ENCODE measurements at places on chromosomes 5 and 9.
A peak's percentile ranks its signal among the peaks of the same experiment; 100 is the strongest.

DNA sequence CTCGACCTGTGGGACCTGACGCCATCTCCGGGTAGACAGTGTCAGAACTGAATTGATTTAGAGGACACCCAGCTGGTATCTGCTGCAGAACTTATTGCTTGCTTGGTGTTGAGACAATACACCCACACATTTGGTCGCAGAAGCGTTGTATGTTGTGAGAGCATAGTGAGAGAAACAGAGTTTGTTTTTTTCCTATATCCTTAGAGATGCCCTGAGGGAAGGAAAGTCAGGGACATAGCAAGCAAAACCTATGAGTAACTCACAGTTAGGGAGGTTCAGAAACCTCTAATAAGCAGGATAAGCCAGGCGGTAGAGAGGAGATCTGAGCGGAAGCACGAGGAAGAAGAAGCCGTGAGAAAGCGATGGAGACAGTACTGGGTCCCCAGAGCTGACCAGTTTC is 59.8 kb downstream of the PTCD2 start:
- no peak for DNase-seq

DNA sequence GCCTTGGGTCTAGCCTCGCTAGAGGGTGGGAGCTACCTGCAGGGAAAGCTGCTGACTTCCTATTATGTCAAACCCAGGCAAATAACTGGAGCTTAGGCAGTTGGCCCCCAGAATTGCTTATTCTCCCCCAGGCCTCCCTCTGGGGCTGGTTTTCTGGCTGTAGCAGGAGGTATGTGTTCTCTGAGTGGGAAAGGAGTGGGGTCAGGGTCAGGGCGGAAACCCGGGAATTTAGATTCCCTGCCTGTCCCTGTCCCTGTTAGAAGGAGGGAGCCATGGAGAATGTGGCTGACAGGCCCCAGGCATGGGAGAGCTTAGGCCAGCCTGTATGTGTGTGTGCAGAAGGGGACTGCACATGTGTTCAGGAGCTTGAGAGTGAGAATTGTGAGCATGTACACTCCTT is 13.6 kb upstream of the CXXC5 start:
- DNase-seq: no peak

GRCh38 chr9:113597390-113598241 is 134.1 kb downstream of the RGS3 start:
- DNase-seq: no peak

DNA sequence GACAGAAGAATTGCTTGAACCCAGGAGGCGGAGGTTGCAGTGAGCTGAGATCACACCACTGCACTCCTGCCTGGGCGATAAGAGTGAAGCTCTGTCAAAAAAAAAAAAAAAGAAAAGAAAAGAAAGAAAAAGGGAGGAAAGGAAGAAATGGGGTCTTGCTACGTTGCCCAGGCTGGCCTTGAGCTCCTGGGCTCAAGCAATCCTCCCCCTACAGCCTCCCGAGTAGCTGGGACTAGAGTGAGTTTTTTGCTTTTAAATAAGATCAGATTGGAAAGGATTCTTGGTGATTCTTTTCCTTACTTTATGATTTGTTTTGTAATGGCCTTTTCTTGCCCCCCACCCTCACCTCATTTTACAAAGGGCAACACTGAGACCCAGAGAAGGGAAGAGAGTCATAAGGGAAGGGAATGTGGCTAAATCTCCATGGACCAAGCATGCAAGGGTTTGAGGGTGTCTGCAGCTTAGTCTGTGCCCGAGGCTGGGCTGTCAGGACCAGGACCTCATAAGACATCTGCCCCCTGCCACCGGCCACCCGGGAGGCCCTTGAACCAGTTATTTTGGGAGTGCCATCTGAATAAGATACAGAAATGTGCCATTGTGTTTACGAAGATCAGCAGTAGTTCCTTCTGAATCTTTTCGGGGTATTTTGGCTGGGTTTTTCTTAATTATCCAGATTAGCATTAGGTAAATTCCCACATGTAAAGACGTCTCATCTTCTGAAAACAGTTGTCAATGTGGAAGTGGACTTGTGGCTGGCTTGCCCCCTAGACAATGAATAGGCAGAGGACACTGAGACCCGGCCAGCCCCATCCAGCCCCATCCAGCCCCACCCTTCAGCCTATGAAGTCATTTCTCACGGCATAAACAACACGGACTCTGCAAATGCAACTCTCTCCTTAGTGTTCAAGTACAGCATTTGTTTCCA is 44.5 kb upstream of the GRHPR start:
- no peak for DNase-seq

- no peak for DNase-seq
These were observed 108.2 kb upstream of the KLF4 start for GRCh38 chr9:107597743-107598217.

GRCh38 chr9:89820337-89820736 is 215.5 kb downstream of the GADD45G start:
- no peak for DNase-seq

- no peak for DNase-seq
These were observed 96.7 kb upstream of the CHD1 start for GRCh38 chr5:99025298-99026045.

DNA sequence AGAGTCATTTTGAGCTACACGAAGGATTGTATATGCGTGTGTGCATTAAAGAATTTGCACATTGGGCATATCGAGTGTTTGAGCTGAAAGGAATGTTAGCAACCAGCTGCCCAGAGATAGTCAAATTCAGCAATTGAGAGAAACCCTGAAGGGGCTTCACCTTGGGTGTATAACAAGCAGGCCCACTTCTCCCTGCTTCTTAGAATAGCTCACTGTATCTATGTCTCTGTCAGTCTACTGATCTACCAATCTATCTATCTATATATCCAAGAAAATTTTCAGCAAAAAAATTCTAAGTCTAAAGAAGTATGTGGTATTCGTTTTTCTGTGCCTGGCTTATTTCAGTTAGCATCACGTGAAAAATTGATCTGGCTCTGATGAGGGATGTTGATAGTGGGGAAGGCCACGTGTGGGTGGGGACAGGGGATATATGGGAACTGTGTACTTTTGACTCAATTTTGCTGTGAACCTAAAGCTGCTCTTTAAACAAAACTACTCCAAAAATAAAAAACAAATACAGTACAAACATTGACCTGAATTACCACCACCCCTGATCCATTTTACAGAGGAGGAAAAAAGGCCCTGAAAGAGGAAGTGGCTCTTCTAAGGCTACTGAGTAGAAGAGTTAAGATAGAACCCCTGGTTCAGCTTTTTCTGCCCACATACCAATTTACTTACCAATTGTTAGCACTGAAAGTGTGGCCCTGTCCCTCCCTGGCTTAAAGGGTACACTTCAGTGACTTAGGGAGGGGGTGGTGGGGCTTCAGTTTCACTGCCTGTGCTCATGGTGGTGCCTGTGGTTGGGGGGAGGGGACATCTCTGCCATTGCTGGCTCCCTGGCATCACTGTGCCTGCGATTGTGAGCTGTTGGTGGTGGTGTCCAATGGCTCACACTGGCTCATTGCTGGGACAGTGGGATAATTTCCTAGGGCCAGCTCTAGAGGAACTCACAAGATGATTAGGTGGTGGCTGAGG is 141.8 kb downstream of the DOCK2 start:
- DNase-seq: no peak

- DNase-seq: peak; percentile 21
These were observed 296.8 kb downstream of the PARP8 start for GRCh38 chr5:50962934-50963872.

DNA sequence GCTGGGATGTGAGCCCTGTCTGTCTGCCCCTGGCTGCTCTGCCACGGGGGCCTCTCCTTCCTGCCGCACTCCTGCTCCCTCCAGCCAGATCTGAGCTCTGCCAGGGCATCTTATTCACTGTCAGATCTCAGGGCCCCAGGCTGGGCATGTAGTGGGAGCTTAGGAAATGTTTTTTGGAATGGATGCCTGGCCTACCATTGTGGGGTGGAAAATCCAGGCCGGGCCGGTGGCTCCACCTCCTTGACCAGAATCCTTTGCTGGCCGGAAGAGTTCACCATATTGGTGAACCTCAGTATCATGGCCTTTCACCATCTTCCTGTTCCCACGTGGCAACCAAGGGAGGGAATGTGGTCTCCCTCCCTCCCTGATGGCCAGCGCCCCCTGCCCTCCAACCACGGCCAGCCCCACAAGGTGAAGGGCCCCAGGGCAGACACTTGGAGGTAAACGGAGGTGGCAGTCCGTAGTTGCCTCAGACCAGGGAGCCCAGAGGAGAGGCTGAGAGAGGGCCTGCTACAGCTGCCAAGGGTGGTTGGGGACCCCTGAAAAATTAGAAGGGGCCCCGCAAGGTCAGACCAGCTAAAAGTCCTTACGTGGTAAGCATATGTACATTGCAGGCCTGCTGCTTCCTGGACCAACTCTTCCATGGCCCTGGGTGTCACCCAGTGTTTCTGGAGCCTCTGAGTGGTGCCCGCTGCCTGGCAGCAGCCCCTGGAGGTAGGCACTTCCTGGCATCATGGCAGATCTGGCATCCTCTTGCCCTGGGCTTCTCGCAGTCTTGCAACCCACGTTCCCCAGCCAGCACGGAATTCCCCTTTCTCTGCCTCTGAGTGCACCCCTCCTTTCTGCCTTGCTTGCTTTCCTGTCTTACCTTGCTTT is 153.3 kb downstream of the RGS3 start:
- DNase-seq: no peak

GRCh38 chr5:147673266-147673665 is 109.3 kb downstream of the JAKMIP2 start:
- no peak for DNase-seq

DNA sequence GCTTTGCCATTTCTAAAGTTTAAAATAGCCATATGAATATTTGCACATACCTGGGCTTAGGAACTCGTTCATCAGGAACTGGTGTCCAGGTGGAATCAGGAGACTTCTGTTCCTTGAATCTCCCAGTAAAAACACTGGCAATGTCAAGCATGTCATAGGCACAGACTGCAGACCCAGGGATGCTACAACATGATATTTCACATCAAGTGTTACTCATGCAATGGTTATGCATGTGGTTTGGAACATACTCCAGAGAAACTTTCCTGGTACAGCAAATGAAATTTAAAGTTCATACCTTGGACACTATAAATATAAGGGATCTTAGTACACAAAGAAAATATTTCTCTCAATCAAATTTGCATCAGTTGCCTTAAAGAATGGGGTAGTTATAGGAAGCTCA is 92.2 kb downstream of the SEMA6A start:
- no peak for DNase-seq

DNA sequence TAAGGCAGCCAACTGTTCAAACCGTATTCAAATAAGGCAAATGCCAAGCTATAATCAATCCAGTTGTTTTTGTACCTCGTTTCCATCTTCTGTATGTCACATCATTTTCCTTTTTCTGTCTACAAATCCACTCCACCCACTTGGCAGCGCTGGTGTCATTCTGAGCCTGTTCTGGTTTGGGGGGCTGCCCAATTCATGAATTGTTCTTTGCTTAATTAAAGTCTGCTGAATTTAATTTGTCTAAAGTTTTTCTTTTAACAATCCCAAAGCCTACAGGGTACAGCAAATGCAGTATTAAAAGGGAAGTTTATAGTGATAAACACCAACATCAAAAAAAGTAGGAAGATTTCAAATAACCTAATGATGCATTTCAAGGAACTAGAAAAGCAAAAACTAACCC is 93.3 kb downstream of the GTF3C4 start:
- no peak for DNase-seq

DNA sequence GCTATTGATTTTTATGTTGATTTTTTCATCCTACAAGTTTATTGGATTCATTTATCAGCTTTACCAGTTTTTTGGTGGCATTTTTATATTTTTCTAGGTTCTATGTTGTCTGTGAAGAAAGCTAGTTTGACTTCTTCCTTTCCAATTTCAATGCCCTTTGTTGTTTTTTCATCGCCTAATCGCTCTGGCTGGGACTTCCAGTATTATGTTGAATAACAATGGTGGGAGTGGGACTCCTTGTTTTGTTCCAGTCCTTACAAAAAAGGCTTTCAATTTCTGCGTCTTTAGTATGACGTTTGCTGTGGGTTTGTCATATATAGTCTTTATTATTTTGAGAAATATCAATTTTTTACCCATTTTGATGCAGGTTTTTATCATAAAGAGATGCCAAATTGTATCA is 175.6 kb upstream of the CCNH start:
- DNase-seq: no peak

- DNase-seq: no peak
These were observed 44.3 kb downstream of the SLC28A3 start for GRCh38 chr9:84296146-84296843.

GRCh38 chr9:111356481-111357244 is 26.6 kb upstream of the OR2K2 start:
- no peak for DNase-seq

Data from stimulated activated CD4-positive, alpha-beta T cell treated with anti-CD3 and anti-CD28 coated beads, TNF-alpha, amount 100 ng/mL, for 4 hours (primary cell).